DMS153 (cell line): ENCODE measurements at places on chromosomes 5 and 9.

GRCh38 chr5:160287378-160288051 is 24.8 kb downstream of the CCNJL start:
- DNase-seq = no peak

DNA sequence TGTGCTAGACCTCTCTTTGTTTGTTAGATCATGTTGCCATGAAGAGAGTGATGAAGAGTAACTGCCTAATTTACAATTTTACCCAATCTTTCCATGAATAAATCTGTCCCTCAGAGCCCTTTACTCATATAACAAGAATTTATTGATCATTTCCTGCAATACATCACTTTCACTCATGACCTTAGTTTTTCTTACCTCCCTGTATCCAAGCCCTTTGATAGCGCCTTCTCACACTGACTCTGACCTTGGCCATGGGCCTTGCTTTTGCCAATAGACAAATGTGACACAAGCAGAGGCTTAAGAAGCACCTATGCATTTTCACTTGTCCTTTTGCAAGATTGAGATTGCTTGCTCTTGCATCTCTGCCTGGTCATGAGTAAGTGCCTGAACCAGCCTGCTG is 288.1 kb downstream of the NNT start:
- DNase-seq = no peak

DNA sequence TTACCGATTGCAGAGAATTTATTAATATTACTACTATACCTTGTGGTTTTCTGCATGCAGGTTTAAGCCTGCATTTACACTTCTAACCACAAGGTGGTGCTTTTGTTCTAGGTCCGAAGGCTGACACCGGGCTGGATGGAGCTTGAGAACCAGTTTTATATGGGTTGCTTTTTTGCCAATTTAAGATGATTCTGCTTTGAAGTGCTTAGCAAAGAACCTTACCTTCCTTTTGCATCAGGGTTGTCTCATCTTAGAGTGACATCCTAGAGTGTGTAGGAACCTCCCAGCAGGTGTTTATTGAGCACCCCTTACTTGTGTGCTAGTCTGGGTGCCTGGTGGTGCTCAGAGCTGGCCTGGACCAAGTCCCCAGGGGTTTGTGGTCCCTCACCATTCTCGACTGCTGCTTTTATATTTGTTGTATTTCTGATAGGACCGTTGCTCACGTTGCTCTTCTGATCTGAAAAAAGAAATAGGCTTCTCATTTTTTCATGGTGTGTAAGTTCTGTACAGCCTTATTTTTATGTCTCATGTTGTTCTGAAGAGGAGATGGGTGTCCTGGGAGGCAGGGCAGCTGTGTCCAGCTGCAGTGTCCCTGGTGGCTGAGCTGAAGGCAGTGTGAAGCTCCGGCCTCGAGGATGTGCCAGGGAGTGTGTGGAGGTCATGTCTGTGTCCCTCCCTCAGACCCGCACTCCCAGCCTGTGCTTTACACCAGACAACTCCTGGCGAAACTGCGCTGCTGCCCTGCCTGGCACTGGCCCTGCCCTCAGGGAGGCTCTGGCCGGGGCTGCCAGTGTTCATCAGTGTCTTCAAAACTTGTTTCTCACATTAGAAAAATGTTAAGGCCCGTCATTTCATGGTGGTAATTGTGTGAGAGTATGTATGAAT is 54.3 kb downstream of the EHMT1 start:
- no peak for DNase-seq

- DNase-seq = no peak
These were observed 172.2 kb upstream of the SGCD start for GRCh38 chr5:156154757-156155156.

DNA sequence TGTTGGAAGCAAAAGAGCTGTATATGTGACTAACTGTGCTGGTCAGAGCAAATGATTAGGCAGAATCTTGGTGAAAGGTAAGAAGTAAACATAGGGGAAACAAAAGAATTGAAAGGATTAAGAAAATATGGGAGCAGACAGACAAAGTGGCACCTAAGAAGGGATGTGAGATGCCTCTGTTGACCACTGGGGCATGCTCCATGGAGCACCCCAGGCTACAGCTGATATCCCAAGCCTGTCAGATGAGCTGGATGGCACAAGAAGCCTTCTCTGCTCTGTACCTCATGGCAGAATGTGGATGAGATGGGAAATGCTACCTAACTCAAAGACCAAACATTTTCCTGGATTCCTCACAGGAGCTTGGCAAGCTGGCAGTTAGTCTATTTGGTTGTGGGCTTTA is 89.3 kb upstream of the SLIT3 start:
- no peak for DNase-seq

DNA sequence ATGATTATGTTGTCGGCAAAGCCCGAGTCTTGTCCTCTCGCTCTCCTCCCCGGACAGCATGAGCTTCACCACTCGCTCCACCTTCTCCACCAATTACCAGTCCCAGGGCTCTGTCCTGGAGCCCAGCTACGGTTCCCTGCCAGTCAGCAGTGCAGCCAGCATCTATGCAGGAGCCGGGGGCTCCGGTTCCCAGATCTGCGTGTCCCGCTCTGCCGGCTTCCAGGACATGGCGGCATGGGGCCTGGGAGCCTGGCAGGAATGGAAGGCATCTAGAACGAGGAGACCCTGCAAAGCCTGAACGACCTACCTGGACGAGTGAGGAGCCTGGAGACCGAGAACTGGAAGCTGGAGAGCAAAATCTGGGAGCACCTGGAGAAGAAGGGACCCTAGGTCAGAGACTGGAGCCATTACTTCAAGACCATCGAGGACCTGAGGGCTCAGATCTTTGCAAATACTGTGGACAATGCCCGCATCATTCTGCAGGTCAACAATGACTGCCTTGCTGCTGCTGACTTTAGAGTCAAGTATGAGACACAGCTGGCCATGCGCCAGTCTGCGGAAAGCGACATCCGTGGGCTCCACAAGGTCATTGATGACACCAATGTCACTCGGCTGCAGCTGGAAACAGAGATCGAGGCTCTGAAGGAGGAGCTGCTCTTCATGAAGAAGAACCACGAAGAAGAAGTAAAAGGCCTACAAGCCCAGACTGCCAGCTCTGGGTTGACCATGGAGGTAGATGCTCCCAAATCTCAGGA is 101.3 kb upstream of the MAN2A1 start:
- no peak for DNase-seq

DNA sequence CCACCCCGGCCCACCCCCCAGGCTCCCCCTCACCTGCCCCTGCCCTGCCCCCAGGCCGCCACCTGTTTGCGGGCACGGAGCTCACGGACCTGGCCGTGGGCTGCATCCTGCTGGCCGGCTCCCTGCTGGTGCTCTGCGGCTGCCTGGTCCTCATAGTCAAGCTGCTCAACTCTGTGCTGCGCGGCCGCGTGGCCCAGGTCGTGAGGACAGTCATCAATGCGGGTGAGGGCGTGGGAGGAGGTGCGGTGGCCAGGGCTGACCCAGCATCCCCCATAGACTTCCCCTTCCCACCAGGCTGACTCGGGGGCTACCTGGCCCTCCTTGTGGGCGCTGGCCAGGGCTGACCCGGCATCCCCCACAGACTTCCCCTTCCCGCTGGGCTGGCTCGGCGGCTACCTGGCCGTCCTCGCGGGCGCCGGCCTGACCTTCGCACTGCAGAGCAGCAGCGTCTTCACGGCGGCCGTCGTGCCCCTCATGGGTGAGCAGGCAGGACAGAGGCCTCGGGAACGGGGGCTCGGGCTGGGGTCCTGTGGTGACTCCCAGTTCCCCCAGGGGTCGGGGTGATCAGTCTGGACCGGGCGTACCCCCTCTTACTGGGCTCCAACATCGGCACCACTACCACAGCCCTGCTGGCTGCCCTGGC is 3.5 kb downstream of the SLC34A3 start:
- no peak for DNase-seq

GRCh38 chr9:591292-591691 is 250.2 kb upstream of the DMRT1 start:
- DNase-seq = no peak

DNA sequence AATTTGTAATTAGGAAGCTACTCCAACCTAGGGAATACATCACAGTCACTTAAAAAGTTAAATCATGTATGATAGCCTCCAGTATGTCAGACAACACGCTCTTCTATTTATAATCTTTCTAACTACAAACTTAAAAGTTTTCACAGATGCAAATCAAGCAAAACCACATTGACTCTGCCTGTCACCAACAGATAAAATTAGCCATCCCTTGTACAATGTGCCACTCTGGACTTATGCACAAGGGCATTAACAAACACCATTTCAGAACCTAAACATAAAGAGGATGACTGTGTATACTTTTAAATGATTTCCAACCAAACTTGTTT is 14.7 kb downstream of the ERP44 start:
- DNase-seq = no peak

DNA sequence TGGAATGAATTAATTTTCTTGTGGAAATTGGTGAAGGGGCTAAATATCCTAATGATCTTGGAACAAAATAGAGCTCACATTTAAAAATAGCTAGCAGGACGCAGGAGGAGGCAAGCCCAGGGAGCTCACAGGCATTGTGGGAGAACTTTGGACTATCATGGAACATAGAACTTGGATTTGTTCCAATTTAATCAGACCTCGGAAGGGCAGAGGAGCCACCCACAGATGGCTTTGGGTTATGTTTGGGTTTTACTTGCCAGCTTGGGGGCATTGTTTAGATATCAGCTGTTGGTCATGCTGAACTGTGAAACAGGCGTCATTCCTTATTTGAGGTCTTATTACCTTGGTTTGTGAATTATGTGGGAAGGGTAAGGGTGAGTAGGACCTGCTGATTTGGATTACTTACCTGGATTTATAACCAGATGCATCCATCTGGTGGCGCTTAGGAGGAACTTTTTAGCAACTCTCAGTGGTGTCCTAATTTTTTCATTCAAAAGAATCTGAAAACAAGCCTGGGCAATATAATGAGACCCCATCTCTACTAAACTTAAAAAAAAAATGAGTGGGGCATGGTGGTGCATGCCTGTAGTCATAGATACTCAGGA is 14.1 kb upstream of the PTGR1 start:
- no peak for DNase-seq

DNA sequence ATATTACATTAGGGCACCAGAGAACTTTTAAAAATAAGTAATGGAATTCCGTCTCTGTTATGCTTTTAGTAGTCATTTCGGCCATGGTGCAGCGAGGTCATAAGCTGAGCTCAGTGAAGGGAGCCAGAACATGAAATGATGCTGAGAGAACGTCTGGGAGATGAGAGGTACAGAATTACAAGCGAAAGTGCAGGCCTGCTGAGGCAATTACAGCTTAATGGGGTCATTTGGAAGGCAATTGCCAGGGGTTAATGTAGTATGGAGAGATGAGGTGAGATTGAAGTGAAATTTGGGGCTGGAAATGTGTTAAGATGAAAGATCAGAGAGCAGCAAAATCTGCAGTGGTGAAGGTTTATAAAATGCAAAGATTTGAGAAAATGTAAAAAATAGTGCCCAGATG is 96.5 kb downstream of the PBX3 start:
- no peak for DNase-seq

- no peak for DNase-seq
These were observed 175.3 kb downstream of the SLF1 start for GRCh38 chr5:94793816-94794198.

GRCh38 chr5:72235725-72236124 is 84.3 kb downstream of the MRPS27 start:
- no peak for DNase-seq

DNA sequence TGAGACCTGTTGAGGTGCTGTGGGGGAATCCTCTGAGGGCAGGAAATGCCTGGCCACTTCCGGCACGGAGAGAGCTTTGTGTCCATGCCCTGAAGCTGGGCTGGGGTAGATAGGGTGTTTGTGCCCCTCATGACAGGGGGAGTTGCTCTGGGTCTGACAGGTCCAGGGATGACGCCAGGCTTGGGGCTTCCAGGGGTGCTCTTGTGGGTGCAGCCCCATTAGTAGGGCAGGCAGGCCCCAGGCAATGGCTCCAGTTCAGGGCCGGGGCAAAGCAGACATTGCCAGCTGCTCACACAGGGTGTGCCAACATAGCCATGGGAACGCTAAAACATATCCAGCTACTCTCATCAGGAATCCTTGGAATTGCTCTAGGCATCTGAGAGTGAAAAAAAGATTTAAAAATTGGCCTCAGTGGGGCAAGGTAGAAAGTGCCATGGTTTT is 21.1 kb downstream of the PITX1 start:
- no peak for DNase-seq

DNA sequence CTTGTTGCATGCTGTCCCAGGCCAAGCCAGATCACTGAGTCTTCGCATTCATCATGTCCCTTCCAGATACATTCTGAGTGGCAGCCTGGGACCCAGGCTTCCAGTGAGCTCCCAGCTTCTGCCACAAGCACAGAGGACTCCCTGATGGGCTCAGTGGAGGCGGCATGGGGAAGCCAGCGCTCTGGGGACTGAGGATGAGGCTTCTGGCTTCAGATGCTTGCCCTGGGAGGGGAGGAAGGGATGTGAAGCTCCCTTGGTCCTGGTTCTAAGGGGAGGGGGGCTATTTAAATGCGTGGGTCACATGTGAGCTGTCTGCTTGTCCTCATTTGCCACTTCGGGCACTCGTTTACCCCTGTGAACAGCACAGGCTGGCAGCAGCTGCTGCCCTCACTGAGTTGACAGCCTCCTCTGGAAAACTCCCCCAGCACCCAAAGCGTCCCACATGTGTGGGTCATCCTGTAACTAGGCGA is 174.0 kb downstream of the NR3C1 start:
- no peak for DNase-seq

DNA sequence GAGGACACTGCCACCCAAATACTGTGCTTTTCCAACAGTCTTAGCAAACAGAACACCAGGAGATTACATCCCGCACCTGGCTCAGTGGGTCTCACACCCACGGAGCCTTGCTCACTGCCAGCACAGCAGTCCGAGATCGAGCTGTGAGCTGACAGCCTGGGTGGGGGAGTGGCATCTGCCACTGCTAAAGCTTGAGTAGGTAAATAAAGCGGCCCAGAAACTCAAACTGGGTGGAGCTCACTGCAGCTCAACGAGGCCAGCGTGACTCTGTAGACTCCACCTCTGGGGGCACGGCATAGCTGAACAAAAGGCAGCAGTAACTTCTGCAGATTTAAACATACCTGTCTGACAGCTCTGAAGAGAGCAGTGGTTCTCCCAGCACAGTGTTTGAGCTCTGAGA is 28.8 kb downstream of the EPB41L4A start:
- peak; percentile 8 for DNase-seq

DNA sequence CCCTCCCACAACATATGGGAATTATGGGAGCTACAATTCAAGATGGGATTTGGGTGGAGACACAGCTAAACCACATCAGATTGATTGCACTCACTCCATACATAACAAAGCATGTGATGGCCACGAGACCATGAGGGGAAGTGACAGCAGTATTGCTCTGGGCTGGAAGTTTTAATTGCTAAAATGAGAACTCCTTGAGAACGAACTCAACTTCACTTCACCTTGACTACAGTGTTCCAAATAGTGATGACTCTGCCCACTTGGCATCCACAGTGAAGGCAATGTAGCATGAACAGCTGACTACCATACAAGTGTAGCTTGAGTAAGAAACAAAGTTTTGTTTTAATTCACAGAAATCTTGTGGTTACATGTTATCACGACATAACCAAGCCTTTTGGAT is 739 bp upstream of the SPINK7 start:
- no peak for DNase-seq
